ENCODE measurements at places on chromosomes 4 and X. TPM values are rescaled to one million over a fixed set of nuclear protein-coding genes. Genes with fewer than 3 reads are reported as not detected.

Gene SAGE1
- polyA plus RNA-seq, result not detected

Gene NEUROG2
- not detected for polyA plus RNA-seq

- no peak for DNase-seq
Observed at GRCh38 chr4:21656832-21657231, 291.7 kb downstream of the KCNIP4 start.

Gene DMD
- 7.6 TPM for polyA plus RNA-seq
